ENCODE measurements at places on chromosomes 12 and 14.

- no peak for DNase-seq
Observed at GRCh38 chr12:120368789-120369602, at the start of gene MSI1. MSI1 (minus strand) TSS chr12:120369164; CDS start chr12:120369091, 73 bp downstream.

DNA sequence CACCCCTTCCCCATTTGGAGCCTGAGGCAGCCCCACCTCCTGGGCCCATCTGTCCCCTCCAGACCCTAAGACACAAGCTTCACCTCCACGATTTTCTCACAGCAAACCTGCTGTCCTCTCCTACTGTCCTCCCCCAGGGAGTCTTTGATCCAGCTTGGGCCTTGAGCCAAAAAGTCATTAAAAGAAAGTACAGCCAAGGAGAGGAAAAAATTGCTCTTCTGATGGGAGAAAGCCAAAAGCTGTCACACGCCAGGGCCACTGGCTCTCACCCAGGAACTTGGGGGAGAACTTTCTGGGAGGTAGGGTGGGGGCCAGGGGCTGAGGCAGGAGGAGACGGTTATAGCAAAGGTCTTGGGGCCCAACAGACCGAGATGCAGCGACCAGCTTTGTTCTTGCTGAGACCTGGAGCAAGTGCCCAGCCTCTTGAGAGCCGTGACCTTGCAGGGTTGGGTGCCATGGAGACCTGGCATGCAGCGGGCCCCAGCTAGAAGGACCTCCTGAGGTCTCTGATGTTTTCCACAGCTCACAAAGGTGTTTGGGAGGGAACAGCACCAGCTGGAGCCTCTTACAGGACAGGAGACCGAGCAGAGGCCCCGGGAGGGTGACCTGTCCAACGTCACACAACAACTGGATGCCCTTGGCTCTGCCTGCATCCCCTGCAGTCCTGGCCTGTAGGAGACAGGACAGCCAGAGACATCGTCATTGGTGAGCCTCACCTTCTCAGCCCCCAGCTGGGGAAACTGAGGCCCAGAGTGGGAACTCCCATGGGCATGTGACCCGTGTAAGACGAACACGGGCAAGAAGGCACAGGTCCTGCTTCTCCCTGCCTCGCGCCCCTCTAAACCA is 124.5 kb downstream of the CALM1 start:
- DNase-seq = no peak

- no peak for DNase-seq
Observed at GRCh38 chr14:20477211-20477876, 8.1 kb downstream of the PNP start.

DNA sequence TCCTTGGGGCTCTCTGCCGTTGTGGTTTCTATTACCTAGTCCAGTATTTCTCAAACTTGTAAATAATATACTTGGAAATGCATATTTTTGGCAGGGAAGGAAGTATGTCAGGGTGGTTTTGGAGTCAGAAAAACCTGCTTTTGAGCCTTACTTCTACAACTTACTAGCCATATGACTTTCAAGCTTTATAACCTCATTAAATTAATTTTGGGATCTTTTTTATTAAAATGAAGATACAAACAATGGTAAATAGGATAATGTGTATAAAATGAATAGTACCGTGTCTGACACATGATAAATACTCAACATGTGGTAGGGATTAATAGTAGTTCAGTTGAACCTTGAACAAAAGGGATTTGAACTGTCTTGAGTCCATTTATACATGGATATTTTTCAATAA is 406.3 kb downstream of the ATP23 start:
- DNase-seq = no peak

DNA sequence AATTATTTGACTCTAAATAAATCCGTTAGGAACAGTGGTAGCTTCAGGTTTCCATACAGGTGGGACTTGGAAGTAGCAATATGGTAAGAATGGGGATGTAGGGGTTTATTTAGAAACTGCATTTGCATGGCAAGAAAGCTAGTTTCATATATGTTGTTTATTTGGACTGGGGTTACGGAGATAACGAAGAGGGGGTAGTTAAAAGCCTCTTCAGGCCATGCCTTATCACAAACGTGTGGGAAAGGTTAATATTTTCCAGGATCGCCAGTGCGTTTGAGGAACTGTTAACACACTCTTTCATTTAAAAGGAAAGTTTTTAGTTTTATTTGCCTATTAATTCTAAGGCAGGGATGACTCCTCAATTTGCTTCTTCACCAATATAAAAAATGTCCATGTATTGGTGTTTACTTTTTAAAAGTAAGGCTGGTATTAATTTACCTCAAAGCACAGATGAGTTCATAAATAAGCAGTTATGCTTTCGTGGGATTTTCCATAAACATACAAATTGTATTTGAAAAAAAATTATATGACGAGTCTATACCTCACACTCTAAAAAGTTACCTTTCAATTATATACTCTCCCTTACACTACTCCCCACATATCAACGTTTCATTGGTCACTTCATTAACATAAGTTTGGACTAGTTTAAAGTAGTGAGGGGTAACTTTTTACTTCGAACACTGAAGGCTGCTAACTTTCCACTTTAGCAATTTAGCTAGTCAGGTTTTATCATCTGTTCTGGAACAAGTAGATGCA is 814 bp downstream of the RAB2B start:
- DNase-seq = no peak

DNA sequence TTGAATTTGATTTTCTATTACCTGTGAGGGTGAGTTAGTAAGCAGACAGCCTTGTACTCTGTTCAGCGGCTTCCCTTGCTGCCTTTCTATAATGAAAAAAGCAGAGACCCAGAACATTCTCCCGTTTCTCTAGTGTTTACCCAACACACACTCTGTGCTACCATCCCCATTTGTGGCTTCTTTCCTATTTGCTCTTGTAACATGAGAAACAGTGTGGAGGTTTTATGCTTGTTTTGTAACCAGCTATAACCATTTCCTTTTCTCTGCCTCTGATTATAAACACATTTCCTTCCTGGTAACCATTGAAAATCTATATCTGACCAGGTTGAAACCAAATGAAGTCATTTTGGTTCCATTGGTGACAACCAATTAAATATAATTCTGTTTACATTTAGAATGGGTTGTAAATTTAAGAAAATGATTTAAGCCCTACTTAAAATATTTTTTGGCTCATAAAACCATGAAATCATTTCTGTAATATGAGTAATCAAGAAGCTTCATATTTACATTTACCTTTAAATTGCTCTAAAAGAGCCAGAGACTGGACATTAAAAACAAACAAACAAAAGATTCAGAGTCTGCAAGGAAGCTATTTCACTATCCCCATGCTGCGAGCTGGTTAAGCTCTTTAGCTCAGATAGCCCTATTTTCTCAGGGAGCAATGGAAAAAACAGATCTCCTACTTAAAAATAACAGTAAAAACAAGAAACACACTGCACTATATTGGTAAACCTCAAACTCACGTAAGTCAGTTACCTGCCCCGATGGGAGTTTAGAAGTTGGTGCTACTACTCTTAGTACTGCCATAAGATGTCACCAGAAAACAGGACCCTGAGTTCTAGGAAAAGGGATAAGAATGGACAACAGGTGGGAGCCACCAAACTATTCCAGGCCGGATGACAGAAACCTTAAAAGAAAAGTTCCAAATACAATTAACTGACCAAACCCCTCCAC is 206.5 kb upstream of the EEA1 start:
- no peak for DNase-seq

GRCh38 chr12:70049596-70050360 is 193.5 kb upstream of the CNOT2 start:
- DNase-seq = no peak

GRCh38 chr14:75299576-75299975 is 20.9 kb downstream of the FOS start:
- no peak for DNase-seq

All from stimulated activated CD4-positive, alpha-beta T cell treated with anti-CD3 and anti-CD28 coated beads, TNF-alpha, amount 100 ng/mL, for 24 hours (primary cell).